ENCODE measurements at places on chromosomes 6 and 20.

- no peak for DNase-seq
Observed at GRCh38 chr6:124479991-124480430, 482.2 kb upstream of the RNF217 start.

GRCh38 chr6:170188571-170189001 is 102.3 kb downstream of the DLL1 start:
- DNase-seq, result no peak

DNA sequence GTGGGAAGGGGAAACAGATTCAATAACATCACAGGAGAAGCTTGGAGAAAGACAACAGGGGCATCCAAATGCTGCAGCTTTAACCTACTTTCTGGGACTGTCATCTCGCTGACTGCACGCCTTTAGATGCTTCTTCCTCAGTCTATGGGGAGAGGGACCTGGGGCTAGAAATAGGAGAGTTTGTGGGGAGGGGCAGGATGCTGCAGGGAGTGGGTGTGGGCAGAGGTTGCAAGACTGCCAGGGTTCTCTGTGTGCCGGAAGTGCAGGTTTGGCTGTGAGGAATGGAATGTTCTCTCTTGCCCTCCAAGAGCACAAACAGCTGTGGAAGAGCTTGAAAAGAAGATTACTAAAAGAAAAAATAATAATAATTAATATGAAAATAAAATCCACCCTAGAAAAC is 93.2 kb downstream of the FOXO3 start:
- DNase-seq, result peak; percentile 51

DNA sequence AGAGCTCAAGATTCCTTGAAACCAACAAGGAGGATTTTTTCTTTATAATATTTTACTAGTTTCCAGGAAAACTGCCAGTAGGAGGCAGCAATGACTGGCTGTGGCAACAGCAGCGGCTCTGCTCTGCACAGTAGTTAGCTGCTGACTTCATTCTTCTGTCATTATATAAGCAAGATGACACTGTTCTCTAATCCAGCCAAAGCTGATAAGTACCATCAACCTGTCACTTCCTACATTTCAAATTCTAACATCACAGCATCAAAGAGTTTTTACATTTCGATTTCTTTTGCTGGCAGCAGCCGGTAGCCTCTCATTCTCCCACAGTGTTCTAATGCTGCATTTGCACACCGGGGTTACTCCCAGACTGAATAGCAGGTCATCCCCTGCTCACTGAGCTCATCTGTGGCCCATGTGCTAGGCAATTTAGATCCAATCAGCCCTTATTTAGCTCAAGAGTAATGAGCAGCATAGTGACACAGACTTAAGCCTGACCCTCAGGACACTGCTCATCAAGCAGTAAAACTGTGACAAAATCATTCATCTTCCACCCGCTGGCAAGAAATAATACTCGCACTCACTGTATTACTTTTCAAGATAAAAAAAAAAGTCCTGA is 67.8 kb downstream of the MMS22L start:
- peak; percentile 50 for DNase-seq

DNA sequence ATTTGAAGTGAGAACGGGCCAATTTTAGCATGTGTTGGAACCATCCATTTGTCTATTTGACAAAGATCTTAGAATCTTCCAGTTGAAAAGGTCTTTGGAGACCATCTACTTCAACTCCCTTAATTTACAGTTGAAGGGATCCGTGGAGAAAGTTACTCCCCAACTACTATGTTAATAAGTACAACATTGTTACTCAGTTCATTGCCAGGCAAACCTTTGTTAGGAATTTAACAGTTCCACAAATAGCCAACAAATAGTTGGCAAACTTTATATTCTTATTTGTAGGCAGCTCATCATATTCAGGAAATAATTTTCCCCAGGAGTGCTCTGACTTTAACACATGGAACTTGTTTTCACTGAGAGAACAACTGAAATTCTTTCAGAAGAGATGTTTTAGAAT is 81.0 kb upstream of the FLRT3 start:
- DNase-seq, result no peak

GRCh38 chr6:3139090-3139903 is 18.0 kb downstream of the TUBB2A start:
- peak; percentile 85 for DNase-seq

GRCh38 chr6:36117658-36118549 is 12.4 kb upstream of the MAPK13 start:
- no peak for DNase-seq

DNA sequence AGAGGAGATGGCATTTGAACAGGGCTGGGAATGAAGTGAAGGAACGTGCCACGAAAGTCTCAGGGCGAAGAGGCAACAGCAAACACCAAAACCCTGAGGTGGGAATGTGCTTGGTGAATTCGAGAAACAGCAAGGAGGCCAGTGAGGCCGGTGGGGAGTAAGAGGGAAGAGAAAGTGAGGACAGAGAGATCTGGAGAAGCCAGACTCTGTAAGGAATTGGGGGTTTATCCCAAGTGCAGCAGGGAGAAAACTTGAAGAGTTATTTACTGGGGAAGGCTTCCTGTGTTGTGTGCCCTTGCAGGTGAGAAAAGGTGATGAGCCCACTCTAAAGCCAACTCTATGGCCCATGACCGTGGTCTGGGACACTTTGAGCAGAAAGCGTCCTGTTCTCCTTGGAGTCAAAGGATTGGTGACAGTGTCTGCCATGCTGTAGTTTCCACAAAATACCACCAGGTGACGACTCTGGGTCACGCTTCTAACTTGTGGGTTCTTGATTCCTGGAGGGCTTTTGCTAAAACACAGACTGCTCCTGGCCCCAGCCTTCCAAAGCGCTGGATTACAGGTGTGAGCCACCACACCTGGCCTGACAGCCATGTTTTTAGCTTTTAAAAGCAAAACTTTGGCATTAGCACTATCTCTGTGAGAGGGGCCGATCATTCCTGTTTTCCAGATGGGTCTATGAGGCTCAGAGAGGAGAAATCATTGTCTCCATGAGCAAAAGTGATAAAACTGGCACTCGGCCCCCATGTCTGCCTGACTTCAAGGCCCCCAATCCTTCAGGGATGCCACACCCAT is 18.0 kb upstream of the CSNK2A1 start:
- peak; percentile 82 for DNase-seq

DNA sequence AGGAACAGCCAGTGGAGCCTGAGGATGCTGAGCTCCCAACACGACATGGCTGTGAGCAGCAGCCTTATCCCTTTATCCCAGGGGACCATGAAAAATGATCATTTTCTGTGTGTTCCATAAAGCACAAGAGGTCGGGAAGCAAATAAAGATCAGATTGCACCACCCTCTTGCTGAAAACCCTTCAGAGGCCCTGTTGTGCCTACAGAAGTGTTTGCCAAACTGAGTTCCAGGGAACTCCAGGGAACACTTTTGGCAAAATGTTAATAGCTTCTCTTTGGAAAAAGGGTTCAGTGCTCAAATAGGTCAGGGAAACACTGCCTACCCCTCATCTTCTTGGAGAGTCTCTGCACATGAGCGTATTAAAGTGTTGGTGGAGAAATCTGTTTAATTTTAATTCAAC is 24.4 kb downstream of the ARMC2 start:
- DNase-seq, result no peak

GRCh38 chr6:26141378-26141904 is 54.2 kb downstream of the HFE start:
- no peak for DNase-seq

DNA sequence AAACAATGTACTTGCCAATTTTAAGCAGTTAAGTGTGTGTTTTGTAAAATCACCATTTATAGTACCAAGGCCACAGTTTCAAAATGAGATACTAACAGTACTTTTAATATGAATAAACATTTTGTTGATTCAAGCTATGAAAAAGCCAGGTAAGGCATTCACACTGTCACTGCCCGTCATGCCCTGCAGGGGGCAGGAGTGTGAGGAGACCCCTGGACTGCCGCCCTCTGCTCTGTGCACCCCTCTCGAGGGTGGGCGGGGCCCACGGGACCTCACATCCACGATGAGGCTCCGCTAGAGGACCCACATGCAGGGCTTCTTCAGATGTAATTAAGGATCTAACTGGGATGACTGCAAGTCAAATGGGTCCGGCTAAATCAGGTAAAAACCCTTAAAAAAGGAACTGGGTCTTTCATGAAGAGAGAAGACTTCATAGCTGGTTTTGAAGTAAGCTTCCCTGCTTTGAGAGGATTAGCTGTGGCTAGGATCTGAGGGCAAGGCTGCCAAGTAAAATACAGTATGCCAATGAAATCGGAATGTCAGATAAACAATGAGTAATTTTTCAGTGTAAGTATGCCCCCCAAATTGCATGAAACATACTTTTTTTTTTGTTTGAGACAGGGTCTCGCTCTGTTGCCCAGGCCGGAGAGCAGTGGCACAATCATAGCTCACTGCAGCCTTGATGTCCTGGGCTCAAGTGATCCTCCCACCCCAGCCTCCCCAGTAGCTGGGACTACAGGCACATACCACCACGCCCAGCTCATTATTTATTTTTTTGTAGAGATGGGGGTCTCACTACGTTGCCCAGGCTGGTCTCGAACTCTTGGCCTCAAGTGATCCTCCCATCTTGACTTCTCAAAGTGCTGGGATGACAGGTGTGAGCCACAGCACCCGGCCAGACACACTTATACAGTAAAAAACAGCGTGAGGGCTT is 18.7 kb downstream of the DIDO1 start:
- no peak for DNase-seq

- DNase-seq, result no peak
Observed at GRCh38 chr6:3137057-3137777, 18.7 kb downstream of the BPHL start.

DNA sequence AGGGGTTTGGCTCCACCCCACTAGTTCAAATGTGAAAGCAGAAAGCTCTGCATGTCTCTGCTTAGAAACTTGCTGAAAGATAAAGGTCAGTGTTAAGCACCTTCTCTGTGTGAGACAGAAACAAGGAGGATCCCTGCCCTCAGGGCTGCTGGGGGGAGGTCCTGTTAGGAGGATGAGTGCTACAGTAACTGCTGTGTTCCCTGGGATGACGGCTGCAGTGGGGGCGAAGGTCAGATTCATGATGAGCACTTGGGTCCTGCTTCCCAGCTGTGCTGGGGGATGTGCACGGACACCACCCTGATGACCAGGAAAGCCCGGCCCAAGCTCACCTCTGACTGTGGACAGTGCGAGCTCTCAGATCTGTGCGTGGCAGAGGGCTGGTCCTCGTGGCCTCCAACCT is 252.6 kb downstream of the DLL1 start:
- no peak for DNase-seq

DNA sequence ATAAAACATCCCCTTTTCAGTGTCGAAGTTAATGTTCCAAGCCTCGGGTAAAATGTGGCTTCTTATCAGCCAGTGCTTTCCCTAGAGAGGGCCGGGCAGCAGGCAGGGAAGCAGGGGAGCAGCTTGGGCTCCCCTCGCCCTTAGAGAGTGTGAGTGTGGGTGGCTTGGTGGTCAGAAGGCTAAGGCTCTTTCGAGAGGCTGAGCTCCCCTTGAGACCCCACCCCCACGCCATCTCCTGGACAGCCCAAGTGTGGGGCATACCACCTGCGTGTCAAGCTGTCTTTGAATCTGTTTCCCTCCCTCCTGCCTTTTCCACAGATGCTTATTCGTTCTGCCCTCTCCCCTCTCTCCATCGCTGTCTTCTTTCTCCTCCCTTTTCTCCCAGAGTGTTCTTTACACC is 95.1 kb upstream of the FOXP4 start:
- no peak for DNase-seq

- DNase-seq, result no peak
Observed at GRCh38 chr6:162710419-162710818, 17.1 kb downstream of the PRKN start.

- no peak for DNase-seq
Observed at GRCh38 chr6:91352321-91352720, 765.4 kb upstream of the MAP3K7 start.

DNA sequence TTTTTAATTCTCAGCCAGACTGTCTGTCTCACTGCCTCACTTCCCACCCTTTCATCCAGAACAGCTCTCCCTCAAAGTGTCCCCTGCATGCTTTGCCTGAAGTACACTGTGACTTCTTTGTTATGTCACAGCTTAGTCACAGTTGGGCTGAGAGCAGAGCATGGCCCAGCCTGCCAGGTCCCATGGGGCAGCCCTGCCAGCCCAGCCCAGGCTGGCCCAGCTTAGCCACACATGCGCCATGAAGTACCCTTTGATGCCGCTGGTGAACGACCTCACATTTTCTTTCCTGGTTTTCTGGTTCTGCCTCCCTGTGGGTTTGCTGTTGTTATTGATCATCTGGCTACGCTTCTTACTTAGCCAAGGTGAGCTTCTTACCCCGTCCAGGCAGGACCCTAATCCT is at the start of gene ADIG:
TSS of gene ADIG (plus strand) at position 185 of the 400 bp plus-strand sequence. CDS start at position 239, 54 bp downstream.
- peak; percentile 14 for DNase-seq

- DNase-seq, result no peak
Observed at GRCh38 chr6:95572098-95572497, 5.2 kb upstream of the MANEA start.

- no peak for DNase-seq
Observed at GRCh38 chr6:165678429-165678828, 15.4 kb upstream of the PDE10A start.

DNA sequence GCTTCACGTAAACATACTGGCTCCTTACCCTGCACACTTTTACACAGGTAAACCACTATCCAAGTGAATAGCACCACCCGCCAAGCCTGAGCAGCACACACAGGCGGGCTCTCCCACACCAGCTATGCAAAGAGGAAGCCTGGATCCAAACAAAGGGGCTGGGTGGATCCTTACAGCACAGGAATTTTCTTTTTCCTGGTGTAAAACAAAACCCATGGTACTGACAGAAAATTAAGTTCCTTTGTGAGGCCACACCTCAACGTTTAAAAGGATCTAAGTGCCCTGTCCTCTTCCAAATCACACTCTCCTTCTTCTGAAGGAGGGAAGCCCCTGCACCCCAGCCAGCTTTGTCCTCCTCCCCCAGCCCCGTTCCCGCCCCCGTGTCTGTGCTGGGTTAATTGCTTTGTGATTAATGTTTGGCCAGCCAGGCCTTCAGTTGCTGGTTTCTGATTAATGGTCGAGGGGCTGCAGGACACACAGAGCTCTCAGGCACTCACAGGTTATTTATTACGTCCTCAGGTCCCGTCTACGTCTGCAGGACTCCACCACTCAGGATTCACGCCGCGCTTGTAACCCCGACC is 6.1 kb downstream of the DACT2 start:
- no peak for DNase-seq

GRCh38 chr20:8766868-8767390 is 302.0 kb upstream of the PLCB4 start:
- no peak for DNase-seq

DNA sequence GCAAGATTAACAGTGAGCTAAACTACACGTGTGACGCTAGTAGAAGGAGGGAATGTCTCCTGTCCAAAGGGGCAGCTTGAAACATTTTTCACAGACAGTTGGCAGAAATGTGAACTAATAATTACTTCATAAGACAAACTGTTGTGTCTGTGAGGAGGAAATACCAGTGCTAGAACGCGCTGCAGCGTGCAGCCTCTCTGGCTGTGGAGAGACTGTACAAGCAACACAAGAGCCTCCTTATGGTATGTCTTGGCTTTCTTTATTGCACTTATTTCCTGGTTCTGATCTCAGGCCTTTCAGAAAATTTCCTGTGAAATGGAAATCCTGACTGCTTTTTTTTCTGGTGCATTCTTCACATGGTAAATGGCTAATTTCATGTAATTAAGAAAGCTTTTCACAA is 25.3 kb upstream of the TIAM2 start:
- DNase-seq, result peak; percentile 7

DNA sequence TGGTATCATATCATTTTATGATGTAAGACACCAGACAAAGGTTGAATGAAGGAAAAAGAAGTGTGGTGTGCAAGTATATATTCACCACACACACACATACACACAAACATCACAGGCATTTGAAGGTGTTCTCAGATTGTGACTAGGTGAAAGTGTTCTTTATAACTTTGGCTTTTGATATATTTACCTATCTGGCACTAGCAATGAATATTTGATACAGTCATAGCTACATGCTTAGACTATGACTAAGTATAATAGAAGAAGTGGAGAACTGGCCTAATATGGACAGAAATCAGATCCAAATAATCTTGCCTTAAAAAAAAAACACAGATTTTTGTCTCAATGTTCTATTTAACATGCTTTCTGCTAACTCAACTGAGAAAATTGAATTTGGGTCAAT is 809.9 kb downstream of the KIF16B start:
- DNase-seq, result no peak

All from foreskin fibroblast (primary cell).